NCI-H2171 treated with DMSO at 0.1 percent for 48 hours (cell line): ENCODE measurements at places on chromosomes 7 and 10.

DNA sequence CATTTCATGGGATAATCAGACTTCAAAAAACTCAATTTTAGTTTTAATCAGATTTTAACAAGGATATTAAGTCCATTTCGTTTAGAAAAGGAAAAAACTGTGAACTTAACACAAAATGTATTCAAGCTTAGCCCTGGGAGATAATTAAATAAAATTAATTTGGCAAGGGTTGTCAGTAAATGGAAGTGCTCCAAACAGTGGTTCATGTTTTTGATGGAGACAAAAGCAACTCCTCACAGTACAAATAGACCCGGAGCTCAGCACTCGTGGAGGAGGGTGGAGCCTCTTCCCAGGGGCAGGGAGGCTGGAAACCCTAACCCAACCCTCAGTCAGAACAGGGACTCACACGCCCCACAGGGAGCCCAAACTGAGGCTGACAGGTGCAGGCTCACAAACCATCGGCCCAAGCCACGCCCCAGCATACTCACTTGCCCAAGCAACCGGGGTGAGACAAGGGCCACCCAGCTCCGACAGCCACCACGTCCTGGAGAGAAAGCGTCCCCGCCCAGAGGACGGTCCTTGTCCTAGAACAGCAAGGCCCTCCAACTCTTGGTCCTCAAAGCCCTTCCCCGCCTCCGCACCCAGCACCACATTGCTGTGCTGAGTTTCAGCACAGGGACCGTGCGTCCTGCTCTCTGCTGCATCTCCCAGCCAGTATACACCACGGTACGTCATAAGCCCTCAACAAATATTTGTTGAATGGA lies 39.8 kb downstream of the MAD1L1 start:
- peak; percentile 25 for DNase-seq

DNA sequence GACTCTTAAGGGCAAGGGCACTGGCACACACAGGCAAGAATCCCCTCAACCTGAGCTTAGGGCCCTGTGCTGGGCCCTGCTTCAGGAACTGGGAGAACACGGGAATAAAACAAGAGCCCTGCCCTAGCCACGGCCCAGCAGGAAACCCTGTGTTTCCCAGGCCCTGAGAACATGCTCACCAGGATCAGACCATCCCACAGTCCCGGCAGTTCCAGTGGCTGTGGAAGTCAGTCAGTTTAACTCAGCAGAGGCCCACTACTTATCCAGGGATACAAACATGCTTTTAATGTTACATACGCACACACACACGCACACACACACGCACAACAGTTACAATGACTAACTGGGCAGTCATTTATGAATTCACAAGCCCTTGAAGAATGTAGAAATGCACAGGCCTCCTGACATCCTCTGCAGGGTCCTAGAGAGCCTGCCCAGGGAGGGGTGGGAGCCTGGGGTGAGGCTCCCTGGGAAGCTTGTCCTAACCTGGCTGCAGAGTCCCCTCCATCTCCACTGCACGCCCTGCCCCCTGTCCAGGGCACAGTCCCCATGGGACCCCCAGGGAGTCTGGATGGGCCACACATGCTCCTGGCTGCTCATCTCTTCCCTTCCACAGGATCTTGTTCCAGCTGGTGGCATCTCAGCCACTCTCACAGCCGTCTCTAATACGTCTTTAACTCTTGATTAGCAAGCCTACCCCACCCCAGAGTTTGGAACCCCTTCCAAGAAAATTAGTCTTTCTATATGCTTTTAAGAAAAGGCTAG lies 97.6 kb downstream of the TCERG1L start:
- DNase-seq = no peak

GRCh38 chr7:73976761-73977618 lies 51.0 kb upstream of the ELN start:
- peak; percentile 28 for DNase-seq

- no peak for DNase-seq
These were observed 6.3 kb upstream of the CLIP2 start for GRCh38 chr7:74282748-74283459.
